ENCODE measurements at places on chromosomes 5 and 9.

- no peak for DNase-seq
Measured at GRCh38 chr5:25974451-25974850, 1063.9 kb downstream of the CDH9 start.

DNA sequence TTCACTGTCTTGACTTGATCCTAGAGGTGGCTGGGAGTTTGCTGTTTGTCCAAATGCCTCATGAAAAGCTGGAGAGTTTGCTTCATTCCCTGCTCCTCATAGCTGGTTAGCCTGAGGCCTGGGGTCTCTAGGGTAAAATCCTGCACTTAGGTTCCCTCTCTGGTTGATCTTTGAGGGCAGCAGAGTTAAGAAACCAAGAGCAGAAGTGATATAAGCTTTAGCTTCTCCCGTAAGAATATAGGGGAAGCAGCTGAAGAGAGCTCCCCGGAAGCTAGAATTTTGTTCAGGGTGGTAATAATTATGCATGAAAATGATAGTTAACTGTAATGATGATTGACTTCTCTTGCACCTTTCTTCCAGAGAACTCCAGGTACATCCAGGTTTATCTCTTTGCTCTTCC is 1.4 kb downstream of the FAM53C start:
- DNase-seq: no peak

DNA sequence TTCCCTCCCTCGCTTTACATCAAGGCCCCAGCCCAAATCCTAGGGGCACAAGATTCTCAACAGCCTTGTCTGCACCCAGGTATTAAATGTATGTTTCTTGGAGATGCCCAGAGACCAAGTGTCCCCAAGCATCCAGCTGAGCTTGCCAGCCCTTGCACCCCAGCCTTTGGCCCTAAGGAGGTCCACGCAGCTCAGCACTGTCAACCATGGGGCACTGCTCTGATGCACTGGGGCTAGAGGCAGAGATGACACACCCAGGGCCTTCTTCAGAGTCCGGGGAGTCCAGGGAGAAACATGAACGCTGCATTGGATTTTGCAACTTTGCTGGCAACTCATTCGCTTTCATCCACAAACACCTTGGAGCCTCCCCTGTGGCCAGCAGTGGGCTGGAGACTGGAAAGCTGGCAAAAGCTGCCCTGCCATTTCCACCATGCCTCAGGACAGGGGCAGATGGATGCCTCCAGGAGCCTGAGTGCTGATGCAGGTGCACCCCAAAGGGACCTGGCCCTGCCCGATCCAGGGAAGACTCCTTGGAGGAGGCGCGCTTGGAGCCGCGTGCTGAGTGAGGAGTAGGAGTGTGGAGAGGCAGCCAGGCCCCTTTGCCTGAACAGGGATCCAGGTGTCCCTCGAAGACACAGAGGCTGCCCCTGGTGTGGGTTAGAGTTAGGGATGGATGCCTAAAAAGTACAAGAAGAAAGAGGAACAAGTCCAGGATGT is 19.3 kb downstream of the PAEP start:
- no peak for DNase-seq

- DNase-seq: no peak
Measured at GRCh38 chr5:139660105-139660922, 12.2 kb downstream of the CXXC5 start.

- DNase-seq: no peak
Measured at GRCh38 chr9:130689937-130690700, 3.5 kb upstream of the EXOSC2 start.

GRCh38 chr5:88502179-88503040 is 233.8 kb upstream of the TMEM161B start:
- no peak for DNase-seq

DNA sequence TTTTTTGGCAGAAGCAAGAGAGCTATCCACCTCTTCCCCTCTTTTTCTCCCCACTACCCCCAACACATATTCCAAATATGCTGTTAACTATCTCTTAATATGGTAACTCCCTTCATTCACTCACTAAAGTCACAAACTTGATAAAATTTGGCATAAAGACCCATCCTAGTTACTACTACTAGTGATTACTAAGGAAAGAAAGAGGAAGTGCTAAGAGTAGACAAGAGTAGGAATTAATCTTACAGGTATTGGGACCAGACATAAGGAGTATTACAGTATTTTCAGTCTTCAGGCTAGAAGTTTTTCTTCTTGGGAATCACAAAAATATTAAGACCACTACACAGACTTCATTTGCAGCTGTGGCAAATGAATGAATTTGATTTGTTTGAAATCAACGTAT is 2.2 kb downstream of the ADAMTS6 start:
- no peak for DNase-seq

DNA sequence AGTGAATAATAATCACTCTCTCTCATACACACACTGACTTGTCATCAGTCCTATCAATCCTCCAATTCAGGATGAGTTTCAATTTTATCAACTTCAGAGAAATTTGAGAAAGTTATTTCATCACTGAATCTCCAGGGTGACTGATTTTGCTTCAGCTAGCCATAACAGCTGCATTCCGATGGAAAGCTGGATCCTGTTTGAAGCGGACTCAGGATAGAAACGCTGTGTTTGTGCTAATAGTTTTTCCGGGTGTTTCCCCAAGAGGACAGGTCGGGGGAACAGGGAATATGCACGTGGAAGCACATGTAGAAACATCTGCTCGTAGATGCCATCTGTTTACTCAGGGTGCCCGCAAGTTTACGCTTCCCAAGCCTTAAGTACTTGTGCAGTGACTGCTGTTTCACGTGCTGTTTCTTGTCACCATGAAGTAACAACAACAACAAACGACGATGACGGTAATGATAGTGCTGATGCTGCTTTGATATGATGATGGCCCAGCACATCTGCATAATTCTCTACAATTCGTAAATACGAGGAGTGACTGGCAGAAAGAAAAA is 263.7 kb upstream of the DAPK1 start:
- DNase-seq: no peak

GRCh38 chr5:42852826-42853225 is 41.1 kb upstream of the SELENOP start:
- DNase-seq: no peak

GRCh38 chr9:2570615-2571479 is 50.7 kb upstream of the VLDLR start:
- DNase-seq: no peak

DNA sequence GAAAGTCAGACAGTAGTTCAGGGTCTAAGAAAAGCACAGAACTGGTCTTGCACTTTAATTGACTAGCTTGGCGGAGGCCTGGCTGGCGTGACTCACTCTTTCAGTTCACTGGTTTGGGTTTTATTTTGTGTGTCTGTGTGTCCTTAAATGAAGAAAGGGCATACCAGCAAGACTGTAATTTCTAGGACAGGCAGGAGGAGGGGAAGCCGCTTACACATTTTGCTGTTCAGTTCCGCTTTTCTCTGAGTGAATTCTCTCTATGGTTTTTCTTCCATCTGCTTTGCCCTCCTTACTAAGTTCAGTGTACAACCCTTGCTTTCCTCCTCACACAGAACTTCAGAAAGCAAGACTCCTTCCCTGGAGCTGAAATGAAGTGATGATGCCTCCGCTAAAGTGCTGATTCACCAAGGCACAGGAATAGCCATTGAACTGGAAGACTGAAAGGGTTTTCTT is 150.8 kb downstream of the MEF2C start:
- DNase-seq: no peak

DNA sequence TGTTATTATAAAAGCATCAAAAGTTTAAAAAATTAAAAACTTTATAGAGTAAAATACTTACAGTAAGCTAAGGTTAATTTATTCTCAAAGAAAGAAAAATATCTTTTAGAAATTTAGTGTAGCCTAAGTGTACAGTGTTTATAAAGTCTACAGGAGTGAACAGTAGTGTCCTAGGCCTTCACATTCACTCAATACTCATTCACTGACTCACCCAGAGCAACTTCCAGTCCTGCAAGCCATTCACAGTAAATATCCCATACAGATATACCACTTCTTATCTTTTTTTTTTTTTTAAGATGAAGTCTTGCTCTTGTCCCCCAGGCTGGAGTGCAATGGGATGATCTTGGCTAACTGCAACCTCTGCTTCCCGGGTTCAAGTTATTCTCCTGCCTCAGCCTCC is 73.1 kb upstream of the FST start:
- DNase-seq: no peak

DNA sequence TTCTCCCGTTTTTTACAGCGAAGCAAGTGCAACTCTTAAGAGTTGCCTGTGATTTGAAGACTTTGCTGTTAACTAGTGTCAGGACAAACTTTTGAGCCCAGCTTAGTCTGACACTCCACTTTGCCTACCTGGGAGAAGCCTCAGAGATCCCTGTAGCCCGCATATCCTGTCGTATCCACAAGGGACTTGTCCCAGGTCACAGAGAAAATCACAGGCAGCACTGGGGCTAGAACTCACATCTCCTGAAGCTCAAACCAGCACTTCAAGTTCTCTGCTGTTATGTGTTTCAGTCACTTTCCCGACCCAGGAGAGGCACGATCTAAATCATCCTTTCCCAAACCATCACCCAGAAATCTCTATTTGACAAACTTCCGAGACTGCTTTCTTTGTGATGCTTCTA is 584.5 kb downstream of the ACTL7B start:
- DNase-seq: no peak

GRCh38 chr9:132142924-132143323 is 18.9 kb upstream of the NTNG2 start:
- DNase-seq: no peak

DNA sequence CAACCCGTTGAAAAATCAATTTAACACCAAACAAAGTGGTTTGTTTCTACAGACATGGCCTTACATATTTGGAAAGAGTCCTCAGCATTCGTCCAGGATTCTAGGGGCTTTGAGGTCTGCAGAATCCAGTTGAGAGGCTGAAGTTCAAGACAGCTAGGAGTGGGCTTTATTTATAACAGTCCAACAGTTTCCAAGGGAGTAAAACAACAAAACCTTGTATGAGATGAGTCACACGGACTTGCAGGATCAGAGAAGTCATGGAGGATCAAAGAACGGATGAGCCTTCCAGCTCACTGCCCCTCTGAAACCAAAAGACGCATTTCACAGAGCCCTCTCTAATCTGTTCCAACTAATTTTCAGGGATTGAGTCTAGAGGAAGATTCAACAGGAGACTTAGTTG is 11.1 kb upstream of the ESM1 start:
- DNase-seq: no peak

- no peak for DNase-seq
Measured at GRCh38 chr9:114448706-114449105, 56.6 kb downstream of the WHRN start.

DNA sequence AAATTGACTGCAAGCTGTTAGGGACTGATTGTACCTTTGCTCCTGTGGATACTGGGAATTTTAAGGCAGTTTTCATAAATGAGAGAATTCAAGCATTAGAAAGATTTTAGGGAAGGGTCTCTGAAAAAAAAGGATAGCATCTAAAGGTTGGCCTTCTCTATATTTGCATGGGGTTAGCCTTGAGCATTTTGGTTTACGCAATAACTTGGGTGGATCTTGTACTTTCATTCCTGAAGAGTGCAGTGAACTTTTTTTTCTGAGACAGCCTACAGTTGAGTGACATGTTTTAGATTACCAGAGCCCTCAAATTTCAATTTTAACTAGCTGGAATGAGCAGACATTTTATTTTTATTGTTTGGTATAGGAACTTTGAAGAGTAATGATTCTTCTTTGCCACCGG is 91.6 kb upstream of the NR3C1 start:
- no peak for DNase-seq

DNA sequence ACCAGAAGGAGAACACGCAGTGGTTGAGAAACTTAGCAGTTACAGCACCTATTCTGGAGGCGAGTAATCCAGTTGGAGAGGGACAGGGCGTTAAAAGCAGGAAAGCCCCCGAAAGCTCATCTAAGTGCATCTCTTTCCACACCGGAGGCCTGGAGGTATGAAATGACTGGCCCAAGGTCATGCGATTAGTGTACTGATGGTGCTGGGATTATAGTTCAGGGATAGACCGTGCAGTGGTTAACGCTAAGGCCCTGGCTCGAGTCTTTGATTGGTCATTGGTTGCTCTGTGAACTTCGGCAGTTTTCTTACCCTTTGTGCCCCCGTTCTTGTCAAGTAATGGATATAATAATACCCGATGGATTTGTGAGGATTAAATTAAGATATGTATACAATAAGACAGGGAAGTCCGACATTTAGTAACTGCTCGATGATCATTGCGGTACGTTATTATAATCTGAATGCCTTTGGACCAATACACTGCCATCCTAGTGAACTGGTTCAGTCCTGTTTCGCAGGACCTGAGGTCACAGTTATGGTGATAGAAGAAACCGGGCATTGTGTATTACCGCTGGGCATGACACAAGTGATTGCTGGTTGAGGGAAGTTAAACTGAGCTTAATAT is 960 bp downstream of the CANX start:
- peak; percentile 8 for DNase-seq
